ENCODE measurements at places on chromosomes 7 and 10.

DNA sequence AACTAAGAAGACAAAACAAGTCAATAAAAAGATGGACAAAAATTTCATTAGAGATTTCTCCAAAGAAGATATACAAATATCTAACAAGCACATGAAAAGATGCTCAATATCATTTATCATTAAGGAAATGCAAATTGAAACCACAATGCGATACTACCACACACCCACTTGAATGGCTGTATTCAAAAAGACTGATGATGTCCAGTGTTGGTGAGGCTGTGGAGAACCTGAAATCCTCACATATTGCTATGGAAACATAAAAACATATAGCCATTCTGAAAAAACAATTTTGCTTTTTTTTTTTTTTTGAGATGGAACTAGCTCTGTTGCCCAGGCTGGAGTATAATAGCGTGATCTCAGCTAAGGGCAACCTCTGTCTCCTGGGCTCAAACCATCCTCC is 124.1 kb upstream of the LAMB4 start:
- no peak for DNase-seq

DNA sequence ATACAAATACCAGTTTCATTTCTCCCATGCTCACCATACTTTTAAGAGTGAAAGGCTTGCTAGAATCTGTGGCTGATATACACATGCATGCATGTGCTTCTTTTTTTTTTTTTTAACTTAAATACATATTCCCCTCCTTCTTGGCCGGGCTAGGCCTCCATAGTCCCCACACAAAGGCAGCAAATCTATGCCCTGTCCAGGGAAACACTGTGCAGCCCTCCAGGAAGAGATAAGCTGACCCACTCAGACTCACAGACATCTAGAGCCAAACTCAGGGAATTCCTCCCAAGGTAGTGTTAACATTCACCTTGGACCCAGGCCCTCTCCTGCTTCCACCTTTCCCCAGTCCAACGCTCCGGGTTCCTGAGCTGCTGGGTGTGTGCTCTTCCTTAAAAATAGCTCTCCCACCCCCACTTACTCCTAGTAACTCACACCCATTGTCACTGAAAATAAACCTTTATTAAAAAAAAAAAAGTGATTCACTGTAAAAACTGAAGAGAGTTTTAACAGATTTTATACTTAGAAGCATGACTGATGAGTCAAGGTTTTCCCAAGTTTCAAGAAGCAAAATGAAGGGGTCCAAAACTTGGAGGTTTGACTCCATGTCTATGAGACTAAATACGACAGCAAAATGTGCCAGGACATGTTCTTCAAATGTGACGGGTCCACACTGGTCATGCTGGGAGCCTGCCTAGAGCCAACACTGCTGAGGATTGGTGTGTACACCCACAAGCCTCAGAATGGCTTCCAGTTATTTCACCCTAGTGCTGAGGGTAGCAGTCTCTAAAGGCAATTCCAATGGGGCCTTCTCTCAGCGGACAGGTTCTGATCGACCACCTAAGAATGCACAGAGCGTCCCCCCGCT is 159.5 kb downstream of the GLI3 start:
- no peak for DNase-seq

DNA sequence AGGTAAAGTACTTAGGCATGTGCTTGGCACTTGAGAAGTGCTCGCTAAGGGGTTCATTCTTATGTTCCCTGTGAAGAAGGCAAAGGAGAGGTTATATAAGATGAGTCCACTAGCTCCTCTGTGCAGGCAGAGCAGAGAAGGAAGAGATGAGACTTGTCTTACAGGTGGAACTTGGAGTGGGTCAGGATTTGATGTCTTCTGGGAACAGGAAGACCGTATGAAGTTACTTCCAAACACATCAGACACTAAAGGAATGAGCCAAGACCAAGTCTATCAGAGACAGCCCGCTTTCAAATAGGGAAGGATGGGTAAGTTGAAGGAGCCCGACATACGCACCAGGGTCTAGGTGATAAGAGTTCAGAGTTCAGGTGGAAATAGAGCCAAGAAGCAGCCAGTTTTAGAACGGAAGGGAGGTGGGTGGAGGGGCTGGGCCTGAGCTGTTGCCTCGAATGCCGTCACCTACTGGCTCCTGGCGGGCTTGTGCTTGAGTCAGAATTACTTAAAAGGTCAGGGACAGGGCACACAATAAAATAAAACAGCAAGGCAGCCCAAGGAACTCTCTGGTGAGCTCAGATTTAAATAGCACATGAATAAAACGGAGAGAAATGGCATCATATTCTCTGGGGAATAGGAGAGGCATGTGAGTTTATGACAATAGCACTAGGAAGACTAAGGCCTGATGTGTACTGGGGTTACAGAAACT is 56.1 kb upstream of the GRB10 start:
- no peak for DNase-seq

GRCh38 chr10:131184503-131184902 is 127.0 kb downstream of the TCERG1L start:
- DNase-seq = no peak

DNA sequence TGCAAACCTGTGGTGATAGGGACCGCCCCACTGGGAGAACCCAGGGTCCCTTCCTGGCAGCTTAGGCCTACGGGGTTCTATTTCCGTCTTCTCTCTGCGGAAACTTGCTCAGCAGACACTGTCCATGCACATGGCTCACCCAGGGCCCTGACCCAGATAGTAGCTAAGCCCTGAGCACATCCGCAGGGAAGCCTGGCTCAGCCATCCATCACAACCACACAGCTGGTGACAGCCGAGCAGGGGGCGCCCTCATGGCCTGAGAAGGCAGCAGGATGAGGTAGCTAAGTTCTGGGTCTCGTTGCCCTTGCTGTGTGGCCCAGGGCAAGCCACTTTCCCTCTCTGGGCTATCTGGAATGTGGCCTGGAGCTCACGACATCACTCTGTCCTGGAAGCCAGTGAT is 23.3 kb downstream of the NPTX2 start:
- no peak for DNase-seq

GRCh38 chr10:34715511-34716187 is 99.4 kb downstream of the PARD3 start:
- no peak for DNase-seq

DNA sequence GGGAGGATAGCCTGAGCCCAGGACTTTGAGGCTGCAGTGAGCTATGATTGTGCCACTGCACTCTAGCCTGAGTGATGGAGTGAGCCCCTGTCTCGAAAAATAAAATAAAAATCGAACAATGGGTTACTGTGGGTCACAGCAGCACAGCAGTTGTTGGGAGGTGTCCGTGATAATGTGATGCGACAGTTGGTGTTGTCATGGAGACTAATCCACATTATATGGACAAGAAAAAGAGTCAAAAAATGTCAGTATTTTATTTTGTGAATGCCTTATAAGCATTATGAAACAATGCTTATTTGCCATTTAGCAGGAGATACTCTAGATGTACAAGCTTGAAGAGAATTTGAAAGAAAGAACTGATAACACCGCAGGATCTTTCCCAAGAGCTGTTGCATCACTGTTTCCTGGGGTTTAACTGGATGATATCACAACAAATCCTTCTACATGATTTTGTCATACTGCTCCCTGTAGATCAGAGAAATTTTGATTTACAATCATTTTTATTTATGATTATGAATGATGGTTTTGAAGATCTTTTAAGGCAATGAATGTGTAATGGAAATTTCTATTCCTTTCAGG is 195.4 kb downstream of the BAMBI start:
- no peak for DNase-seq

DNA sequence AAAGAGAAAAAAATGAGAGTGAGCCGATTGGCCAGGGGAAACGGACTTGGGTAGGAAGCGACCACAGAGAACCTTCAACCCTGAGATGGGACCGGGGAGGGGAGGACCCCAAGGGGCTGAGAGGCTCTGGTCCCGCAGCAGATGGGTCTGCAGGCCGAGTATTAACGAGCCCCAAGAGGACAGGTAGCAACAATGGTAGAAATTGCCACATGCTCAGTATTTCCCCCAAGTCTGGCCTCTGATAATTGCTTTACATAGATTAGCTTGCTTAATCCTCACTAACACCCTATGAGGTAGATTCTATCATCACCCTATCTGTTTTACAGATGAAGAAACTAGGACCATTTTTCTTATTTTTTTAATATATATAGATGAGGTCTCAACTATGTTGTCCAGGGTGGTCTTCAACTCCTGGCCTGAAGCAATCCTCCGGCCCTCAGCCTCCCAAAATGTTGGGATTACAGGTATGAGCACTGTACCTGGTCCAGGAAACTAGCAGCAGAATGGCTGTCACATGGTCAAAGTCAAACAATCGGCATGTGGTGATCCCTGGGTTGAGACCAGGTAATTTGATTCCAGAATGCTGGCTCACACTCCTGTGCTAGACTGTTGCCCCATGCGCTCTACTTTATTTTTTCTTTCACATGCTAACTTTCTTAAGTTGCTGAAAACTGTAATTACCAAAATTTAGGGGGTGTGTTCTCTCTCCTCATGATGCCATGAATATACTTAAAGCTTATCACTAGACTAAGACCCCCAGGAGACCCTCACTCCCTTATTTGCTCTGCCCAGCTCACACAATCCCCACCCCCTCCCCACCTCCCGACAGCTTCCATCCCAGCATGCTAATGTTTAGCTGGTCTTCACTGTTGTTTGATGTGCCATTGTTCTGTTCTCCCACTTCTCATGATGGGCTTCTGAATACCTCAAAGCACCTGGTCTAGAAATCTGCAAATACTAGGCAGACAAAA is 67.9 kb upstream of the AFAP1L2 start:
- no peak for DNase-seq

- DNase-seq = no peak
Observed at GRCh38 chr10:4596951-4597350, 229.1 kb upstream of the AKR1E2 start.

DNA sequence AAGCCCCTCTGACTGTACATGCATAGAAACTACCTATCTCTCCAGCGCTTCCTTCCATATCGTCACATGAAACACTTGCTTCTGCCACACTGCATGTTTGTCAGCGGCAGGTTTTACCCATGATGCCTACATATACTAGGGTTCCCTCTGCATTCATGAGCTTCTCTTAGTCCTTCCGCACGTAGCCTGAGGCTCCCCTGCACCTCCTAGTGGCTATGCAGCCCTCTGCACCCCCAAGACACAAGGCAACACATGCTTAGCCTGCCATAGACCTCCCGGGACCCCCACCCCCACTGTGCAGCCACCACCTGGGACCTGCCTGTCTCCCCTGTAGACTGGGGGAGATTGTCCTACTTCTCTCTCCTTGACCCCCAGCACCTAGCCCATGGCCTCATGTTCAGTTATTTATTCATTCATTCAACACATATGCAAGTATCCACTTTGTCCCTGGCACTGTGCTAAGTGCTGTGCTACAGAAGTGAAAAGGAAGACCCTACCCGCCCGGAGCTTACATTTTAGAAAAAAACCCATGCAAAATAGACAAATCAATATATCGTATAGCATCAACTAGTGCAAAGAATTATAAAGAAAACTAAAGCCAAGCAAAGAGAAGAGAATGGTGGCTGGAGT is 23.5 kb downstream of the TMEM273 start:
- DNase-seq = peak; percentile 13

- DNase-seq = no peak
Observed at GRCh38 chr7:78967046-78967445, 486.4 kb downstream of the MAGI2 start.

GRCh38 chr10:101778151-101778780 is 2.4 kb upstream of the FGF8 start:
- no peak for DNase-seq

DNA sequence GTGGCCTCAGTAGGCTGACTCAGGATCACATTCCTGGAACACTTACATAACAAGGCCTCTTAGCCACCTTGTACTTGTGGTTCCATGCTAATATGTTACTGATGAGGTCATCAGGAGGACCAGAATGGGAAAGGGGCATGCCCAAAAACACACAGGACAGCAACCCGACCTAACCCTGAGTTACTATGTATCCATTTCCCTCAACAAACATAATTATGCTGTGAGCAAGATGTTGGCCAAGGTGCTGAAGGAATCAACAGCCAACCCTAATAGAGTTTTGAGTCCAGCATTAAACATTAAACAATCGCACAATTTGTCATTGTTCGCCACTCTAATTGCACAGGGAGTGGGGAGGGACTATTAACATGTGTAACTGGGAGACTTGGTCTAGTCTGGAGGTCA is 129.4 kb downstream of the PLPP4 start:
- no peak for DNase-seq

DNA sequence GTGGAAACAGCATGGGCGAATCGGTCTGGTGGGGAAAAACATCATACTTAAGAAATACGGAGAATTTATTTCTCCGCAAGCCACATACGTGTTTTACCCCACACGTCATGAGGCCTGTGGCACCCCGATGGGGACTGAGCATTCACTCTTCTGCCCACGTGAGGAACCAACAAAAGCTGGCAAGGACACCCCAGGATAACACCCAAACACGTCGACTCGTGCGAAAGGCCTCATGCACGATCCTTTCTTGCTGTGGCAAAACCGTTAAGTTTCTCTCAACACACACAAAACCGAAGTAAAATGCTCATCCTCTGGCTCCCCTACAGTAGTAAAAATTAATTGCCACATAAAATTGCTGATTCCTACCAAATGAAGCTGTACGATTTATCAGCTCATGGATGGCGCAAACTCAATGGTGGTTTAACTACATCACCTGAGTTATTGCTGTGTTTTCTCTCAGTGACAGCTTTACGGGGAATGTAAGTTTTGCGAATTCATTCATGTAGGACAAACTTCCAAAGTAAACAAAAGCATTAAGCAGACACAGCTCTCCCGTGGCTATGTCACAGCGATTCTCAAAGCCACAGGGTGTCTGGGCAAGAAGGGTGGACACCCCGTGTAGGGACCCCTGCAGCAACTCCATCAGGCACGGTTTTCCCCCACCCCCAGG is 97.0 kb downstream of the CTBP2 start:
- DNase-seq = no peak

GRCh38 chr10:124906551-124907001 is 35.3 kb upstream of the ZRANB1 start:
- no peak for DNase-seq

DNA sequence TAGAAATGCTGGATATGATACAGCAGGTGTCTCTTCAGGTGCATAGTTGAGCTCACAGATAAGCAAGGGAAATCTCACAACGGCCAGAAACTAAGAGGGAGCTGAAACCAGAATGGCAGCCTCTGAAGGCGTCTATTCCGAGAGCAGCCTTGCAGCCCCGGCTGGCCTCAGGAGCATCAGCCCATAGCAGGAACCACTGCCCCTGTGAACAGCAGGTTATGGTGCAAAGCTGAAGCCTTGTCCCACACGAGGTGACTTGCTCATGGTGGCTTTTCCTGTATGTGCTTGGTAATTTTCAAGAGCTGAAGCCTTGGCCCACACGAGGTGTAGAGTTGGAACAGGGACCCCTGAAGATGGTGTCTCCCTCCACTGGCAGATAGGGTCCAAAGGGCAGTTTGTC is 33.2 kb downstream of the BNIP3 start:
- DNase-seq = no peak

GRCh38 chr7:51187941-51188340 is 128.7 kb downstream of the COBL start:
- no peak for DNase-seq

Data from SIG-M5 (cell line).